GM12865 (cell line): ENCODE measurements at places on chromosomes 5 and 9.

DNA sequence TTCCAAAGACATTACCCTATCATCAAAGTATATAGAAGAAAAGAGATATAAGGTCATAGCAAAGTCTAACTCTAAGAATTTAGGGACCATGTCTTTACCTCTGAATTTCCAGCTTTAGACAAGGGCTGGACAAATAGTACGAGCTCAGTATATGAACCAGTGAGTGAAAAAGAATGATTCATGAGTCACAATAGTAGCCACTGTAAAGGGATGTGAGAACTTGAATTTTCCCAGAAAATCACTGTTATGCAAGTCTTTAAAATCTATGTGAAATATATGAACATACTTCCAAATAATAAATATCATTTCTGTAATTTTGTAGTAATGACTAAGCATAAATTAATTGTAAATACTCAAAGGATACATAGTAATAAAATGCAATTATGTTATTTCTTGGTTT, 305.9 kb upstream of the PRR16 start:
- DNase-seq, result no peak

DNA sequence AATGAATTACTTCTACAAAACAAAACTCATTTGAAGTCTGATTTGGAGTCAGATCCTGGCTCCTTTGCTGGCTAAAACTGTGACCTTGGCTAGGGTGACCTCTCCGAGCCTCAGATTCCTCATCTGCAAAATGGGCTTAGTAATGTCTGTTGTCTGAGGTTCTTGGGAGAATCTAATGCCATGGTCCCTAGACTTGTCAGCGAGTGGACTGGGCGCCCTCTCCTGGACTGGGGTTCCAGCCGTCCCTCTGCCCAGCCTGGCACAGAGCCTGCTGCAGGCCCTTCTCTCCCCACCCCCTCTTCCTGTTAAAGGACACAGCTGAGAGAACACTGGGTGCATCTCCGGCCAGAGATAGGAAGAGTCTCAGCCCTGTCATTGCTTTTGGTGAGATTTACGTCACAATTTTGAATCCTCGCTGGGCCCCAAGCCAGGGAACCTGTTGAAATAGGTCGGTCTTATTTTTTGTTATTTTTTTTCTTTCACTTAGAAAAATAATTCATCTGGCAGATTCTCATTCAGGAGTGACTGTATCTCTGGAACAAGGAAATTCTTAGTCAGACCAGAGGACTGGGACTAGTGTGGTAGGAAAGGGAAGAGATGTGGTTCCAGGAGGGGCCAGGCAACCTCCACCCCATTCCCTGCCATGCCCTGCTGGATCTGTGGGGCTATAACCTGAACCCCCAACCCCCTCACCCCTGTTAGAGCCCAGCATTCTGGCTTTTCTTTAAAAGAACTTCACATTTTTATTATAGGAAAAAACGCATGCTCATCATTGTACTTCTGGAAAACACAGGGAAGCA, 48.2 kb upstream of the RPL26L1 start:
- peak; percentile 81 for DNase-seq

DNA sequence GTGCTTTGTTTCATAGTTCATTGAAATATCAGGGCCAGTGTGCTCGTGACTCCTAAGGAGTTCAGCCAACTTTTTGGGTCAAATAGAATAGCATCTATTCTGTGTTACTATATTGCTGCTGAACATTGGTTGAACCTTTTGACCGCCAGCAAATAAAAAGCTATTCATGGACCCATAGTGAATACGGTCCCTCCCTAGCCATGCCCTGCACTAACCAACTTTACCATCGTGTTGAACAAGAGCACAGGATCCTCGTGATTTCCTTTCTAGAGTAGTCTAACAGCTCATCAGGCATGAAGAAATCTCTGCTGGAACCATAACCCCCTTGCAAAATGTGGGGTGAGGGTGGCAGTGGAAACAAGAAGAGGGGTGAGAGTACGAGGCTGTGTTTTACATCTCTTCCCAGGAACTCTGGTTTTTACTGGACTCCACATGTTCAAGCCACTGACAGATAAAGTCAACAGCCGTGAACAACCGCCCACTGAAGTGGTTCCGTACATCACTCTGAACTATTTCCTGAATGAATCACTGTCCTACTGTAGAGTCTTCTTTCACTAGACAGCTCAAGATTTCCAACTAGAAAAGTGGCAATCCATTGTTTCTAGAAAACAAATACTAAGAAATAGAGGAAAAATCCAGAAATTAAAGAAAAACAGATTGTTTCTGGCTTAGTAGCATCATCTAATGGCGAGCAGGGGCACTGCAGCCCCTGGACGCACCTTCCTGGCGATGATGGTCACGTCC, 70.1 kb upstream of the SPATA31E1 start:
- peak; percentile 12 for DNase-seq

DNA sequence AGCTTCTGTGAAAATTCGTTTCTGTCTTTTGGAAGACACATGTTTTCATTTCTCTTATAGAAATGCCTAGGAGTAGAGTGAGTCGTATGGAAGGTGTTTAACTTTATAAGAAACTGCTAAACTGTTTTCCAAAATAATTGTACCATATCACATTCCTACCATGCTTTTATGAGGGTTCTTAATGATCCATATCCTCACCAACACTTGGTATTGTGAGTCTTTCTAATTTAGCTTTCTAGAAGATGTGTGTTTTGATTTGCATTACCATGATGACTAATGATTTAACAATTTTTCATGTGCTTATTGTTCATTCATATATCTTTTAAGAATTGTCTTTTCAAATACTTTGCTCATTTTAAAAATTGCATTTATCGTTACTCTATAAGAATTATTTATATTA, 223.6 kb downstream of the COMMD10 start:
- DNase-seq, result no peak

- DNase-seq, result peak; percentile 34
Observed at GRCh38 chr5:139523635-139524445, 37.3 kb upstream of the UBE2D2 start.

DNA sequence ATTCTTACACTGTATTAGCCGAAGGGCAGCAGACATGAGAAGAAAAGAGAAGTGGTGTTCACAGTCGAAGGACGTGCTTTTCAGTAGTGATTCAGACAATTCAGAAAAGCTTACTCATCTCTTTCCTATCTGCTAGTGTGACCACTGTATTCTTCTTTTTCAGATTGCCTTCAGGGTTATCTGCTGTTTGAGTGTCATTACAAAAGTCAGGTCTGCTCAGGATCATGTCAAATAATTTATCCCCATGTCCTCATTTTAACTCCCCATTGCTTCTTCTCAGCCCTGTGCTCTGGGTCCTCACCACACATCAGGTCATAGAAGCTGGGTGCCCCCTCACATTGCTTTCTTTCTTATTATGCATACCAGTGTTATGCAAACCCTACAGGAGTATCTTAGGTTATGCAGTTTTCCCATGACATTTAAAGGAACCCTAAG, 394.0 kb downstream of the CETN3 start:
- peak; percentile 82 for DNase-seq
